ENCODE measurements at places on chromosomes 2 and 18. TPM values are rescaled to one million over a fixed set of nuclear protein-coding genes. Genes with fewer than 3 reads are reported as not detected.

Gene DIPK1C
- not detected for total RNA-seq

Gene SERPINB3
- not detected for total RNA-seq

Gene PLB1
- 3.0 TPM for total RNA-seq

Gene CD302
- 13.4 TPM for total RNA-seq

Gene FHOD3
- total RNA-seq, result 5.2 TPM

Gene ACVR1C
- total RNA-seq, result under 0.01 TPM

Gene GAL3ST2
- total RNA-seq, result 0.43 TPM

Gene AQP12A
- not detected for total RNA-seq

Gene TGFBRAP1
- total RNA-seq, result 29.4 TPM

Gene VSNL1
- total RNA-seq, result 0.32 TPM

Gene TMEM163
- not detected for total RNA-seq

Gene CD207
- total RNA-seq, result not detected

Gene OTOS
- not detected for total RNA-seq

Gene TMEM178A
- total RNA-seq, result 0.43 TPM

Gene AKAIN1
- total RNA-seq, result not detected

Gene RNF144A
- total RNA-seq, result 4.3 TPM

Gene GCKR
- 0.32 TPM for total RNA-seq

Gene ADGRF3
- under 0.01 TPM for total RNA-seq

Gene PDCD1
- total RNA-seq, result not detected

Gene INHA
- 0.43 TPM for total RNA-seq

Gene FEV
- total RNA-seq, result not detected

Gene NRP2
- 117 TPM for total RNA-seq

Gene DAW1
- total RNA-seq, result 0.64 TPM

Gene C2orf72
- total RNA-seq, result not detected

Gene SLC30A3
- 0.32 TPM for total RNA-seq

Gene RAD51AP2
- under 0.01 TPM for total RNA-seq

Gene ASB3
- 34.1 TPM for total RNA-seq

Gene SRD5A2
- not detected for total RNA-seq

Measured in fibroblast of villous mesenchyme (primary cell).